Sciatic nerve (tissue), 2 donors: ENCODE measurements at places on chromosomes 7 and 10.

GRCh38 chr10:128263891-128264688 is 137.9 kb upstream of the MKI67 start:
- peak; percentile 86 for DNase-seq

DNA sequence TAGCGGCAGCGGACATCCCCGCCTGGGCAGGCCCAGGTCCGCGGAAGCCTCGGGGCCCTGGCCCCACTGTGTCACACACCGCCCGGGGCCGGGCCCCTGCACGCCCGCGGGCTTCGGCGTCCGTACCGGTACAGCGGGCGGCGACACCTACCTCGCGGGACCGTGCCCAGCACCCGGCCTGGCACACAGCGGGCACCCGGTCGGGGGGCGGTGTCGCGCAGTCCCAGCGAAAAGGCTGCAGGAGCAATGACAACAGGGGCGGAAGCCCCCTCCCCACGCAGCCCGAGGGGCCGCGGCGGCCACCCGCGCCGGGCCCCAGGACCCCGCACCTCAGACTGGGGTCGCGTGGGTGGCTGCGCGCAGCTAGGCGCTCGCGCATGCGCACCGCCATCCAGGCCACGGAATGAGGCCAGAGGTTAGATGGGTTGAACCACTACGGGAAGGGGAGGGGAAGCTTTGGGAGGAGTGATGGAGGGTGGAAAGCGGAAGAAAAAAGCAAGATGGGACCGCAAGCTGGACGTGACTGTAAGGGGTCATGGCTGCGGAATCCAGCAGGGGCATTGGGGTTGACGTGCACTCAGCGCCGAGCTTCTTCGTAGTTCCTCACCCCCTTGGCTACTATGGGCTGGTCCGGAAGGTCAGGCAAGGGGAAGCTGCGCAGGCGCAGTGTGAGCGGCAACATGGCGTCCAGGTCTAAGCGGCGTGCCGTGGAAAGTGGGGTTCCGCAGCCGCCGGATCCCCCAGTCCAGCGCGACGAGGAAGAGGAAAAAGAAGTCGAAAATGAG is at the start of the genes BCCIP and UROS:
BCCIP (plus strand) TSS at position 669 of the 785 bp plus-strand sequence; CDS start at position 681, 12 bp downstream.
UROS (minus strand) TSS at position 381 of the 785 bp plus-strand sequence. CDS start 6,759 bp downstream, outside the sequence.
- DNase-seq, result peak; percentile 95

GRCh38 chr7:33143996-33144718 is 14.8 kb downstream of the BBS9 start:
- DNase-seq, result no peak

GRCh38 chr7:11754123-11754522 is 77.9 kb downstream of the THSD7A start:
- DNase-seq, result no peak

DNA sequence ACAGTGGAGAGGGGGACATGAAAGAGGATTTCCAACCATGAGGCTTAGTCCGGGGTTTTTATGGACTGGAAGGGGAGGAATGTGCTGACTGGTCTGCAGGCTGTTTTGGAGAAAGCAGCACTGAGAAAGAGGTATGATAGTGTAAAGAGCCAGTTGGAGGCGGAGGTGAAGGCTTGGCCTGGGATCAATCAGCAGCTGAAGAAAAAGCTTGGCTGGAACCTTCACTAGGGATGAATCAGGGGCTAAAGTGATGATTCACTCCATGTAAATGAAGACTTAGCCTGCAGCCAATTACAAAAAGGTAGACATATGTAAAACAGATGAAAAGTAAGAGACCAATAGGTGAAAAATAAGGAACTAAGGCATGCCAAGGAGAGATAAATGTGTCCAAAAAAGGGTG is 1382.6 kb downstream of the GATA3 start:
- DNase-seq, result no peak

GRCh38 chr7:128872394-128872824 is 9.8 kb downstream of the ATP6V1F start:
- no peak for DNase-seq

DNA sequence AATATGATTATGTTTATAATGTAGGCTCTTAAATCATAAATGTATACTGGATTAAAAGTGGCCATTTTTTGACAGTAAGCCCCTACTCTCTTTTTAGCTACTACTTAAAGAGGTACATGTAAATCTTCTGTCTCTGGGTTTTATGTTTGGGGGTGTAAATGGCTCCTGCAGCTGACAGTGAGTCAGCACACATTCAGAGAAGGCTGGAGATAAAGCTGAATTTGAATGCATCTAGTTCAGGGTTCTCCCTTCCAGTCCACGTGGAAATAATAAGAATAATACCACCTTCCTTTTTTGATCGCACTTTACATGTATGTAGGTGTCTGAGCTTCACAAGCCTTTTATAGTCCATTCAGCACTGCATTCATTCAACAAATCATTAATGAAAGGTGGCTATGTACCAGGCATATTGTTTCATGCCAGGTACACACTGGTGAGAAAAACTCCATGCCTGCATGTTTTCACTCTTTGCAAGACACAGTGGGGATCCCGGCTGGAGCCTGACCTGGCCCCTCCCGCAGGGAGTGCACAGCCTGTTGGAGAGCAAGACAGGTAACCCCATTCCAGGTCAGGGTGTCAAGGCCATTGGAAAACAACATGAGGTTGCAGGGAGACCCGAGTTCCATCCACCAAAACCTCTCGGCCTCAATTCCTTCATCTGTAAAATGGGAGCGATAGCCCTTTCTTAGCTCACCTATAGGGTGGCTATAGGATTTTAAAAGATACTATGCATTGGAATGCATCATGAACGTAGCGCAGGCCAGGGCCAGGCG is 107.5 kb upstream of the ANLN start:
- no peak for DNase-seq
